ENCODE measurements at places on chromosomes 3 and 15.

DNA sequence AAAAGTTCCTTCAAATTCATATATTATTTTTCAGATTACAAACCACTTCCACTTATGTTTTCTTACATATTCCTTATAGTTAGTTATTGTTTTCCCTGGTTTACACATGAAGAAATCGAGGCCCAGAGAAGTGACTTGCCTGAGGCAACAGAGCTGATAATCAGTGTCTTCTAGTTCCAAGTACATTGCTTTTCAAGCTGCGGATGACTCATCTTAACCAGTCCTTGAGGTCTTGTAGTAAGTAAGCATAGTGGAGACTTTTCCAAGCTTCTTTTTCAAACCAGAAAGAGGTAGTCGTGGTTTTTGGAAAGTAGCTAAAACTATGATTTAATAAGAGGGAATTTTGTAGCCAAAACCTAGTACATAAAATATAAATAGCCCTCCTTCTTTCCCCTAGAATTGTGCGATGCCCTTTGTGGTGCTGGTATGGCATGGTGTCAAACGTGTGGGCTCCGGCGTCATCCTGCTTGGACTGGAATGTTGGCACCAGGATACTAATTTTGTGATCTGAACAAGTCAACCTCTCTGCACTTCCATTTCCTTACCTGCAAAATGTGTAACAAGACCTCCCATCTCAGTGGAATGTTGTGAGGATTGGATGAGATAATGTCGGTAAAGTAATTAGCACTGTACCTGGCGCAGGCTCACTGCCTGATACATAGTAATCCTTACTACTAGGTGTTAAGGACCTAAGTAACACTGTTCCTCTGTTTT is 19.0 kb upstream of the DLG1 start:
- DNase-seq = no peak

- no peak for DNase-seq
Observed at GRCh38 chr3:36964817-36965216, 20.0 kb upstream of the TRANK1 start.

DNA sequence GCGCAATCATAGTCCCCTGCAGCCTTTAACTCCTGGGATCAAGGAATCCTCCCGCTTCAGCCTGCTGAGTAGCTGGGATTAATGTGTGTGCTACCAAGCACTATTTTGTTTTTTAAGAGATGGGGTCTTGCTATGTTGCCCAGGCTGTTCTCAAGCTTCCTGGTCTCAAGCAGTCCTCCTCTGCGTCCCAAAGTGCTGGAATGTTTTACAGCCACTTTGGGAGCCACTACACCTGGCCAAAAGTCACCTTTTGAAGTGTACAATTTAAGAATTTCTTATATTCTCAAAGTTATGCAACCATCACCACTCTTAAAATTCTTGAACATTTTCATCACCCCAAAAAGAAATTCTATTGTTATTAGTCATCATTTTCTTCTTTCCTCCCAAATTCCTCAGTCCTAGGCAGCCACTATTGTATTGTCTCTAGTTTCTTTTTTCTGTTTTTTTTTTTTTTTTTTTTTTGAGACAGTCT is 17.8 kb downstream of the CDV3 start:
- no peak for DNase-seq

DNA sequence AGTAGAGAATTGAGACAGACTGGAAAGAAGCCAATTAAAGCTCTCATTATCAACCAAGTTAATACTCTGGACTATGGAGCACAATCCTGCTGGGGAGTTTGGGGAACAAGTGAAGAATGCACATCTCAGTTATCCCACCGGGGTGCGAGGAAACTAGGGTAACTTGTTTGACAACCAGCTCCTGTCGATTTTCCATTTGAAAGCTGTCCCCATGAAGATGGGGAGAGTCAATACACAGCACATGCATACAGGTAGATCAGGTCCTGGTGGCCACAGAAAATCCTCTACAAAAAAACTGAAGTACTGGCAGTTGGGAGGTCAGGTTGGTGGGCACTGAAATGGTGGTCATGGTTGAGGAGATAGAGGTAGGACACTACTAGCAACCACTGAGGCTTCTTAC is 25.7 kb upstream of the GRAMD1C start:
- DNase-seq = no peak

DNA sequence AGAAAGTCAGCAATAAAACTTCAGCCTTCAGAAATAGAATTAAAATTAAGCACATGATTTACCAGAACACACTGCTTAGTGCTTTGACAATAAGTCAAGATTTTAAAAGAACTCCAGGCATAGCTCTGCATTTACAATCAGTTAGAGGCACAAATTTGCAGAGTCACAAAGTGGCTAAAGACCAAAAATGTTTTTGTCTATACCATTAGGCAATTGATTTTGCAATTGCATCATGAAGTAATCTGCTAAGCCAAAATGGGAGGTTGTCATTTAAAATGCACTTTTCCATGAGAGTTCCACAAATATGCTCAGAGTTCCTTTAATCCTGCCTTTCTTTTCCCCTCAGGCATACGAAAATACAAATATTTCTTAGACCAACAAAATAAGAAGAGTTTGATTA is 10.1 kb upstream of the DCP1A start:
- DNase-seq = no peak

DNA sequence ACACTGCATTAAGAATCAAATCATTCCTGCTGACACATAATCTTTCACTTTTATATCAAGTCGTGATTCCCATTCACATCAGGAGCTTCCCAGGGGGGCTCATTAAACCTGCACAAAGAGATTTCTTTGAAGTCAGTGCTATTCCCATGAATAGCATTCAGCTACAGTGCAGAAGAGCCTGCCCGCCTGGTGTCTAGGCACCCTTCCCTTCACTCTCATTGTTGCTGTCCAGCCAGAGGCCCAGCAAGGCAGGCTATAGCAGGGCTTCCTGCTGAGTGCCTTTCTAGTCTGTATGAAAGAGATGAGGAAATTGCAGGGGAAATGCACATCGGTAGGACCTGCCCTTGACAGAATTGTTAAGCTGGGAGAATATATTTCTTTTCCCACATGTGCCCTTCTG is 4.5 kb upstream of the GJD2 start:
- no peak for DNase-seq

GRCh38 chr3:167854846-167855245 is 119.3 kb downstream of the SERPINI1 start:
- DNase-seq = no peak

GRCh38 chr3:69566275-69566674 is 173.0 kb upstream of the MITF start:
- no peak for DNase-seq

DNA sequence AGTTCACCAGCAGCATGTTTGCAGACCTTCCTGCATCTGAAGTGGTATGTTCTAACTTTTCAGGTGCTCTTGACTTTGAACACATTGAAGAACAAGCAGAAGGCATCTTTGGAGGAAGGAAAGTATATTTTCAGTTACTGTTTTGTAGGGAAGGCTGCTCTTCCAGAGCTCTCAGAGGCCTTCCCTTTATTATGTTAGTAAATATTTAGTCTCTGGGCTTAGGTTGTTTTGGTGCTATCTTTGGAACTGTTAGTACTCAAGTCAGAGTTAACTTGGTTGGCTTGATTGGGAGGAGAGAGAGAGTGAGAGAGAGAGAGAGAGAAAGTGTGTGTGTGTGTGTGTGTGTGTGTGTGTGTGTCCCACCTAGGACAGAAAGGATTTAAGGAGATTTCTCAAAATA is 188.2 kb downstream of the ITPR1 start:
- no peak for DNase-seq

DNA sequence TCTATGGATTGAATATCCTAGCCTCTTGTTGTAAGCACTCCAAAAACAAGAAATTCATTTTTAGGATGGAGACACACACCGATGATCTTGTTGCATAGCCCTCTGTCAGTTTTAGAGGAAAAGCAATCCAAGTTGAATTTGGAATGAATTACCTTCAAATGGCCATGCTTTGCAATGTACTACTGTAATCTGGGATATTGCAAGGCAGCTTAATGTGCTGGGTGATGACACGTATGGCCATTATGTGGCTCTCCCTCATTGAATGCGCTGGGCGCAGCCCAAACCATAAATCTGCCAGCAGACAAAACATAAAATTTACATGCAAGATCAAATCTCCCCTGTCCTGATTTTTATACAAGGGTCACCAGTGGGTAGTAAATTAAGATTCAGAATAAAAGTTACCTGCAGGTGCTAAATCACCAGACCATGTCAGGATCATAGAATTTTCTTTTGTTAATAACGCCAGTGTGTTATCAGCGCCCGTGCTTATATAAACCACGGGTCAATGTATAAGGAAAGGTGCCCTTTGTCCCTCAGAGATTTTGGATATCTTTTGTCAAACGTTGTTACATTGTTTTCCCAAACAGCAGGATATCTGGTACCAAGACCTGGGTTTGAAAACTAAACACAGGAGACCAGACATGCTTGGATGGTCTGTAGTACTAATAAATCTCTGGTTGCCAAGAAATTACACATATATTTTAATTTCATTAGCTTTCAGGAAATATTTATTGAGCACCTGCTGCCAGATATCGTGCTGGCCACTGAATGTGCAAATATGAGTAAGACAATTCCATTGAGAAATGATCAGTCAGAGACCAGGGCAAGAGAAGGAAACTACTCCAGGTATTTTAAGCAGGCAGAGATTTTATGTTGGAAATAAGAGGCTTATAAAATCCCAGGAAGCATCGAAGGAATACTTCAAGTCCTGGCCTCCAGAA is 237.1 kb downstream of the EBLN2 start:
- no peak for DNase-seq

Measured in activated T-helper 1 cell treated with anti-CD3 and anti-CD28 coated beads, Interleukin-2, amount 50 U/mL, for 16 hours (primary cell).